ENCODE measurements at places on chromosomes 2 and 18. TPM values are rescaled to one million over a fixed set of nuclear protein-coding genes. Genes with fewer than 3 reads are reported as not detected.

DNA sequence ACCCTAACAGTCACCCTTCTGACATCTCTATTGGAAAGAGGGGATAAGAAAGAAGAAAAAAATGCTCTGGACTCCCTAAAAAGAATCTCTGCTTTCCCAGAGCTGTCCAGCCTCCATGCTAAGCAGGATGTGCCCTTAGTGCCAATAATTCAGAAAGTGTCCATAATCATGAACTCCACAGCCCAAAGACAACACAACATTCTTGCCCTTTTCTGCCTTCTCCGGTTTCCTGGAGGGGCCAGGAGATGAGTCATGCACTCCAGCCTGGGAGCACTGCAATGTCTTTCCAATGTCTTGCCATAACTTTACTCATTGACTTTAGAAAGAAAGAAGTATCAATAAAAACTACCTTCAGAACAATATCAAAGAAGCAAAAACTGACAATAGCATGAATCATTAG, 44.0 kb downstream of the KLF7 start:
- no peak for DNase-seq

- DNase-seq: peak; percentile 29
These were observed 67.8 kb upstream of the EPAS1 start for GRCh38 chr2:46229134-46230063.

DNA sequence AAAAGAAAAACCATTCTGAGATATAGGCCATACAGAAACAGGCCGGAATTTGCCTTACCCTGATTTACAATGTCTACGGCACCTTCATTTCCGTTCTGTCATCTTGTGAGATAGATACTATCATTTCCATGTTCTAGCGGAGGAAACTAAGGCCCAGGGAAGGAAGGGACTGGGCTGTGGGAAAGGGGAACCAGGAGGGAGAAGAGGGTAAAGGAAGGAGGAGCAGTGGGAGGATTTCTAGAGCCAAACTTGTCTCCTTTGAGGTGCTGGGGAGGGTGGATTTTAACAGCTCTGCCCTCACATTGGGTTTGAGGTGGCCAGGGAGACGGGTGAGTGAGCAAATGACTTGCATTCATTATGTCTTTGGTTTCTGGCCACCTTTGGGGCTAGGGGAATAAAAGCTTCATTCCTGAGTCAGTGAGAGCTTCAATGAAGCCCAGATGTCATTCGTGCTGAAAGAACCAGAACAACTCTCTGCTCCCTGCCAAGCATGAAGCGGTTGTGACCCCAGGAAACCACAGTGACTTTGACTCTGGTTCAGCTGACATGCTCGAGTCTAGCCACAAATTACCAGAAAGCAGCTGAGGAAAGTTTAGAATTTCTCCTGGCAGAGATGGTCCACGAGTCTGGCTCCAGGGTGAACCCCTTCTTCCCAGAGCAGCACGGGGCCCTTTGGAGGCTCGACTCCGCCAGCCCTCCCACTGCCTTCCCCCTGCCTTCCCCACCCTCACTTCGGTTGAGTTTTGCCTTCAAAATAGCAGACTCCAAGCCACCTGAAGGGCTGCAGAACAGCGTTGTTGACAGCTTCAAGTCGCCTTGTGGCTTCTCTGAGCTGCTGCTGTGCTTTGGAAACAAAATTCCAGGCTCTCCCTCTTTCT, 3.8 kb downstream of the ACTG2 start:
- peak; percentile 64 for DNase-seq

ZNF513 gene
- 15.4 TPM for total RNA-seq

CDC42EP3 gene
- 39.8 TPM for total RNA-seq

GRCh38 chr2:196750291-196750923, 49.1 kb downstream of the GTF3C3 start:
- DNase-seq: no peak

- DNase-seq: no peak
These were observed 73.7 kb upstream of the LAPTM4A start for GRCh38 chr2:20125164-20125563.

MMADHC gene
- total RNA-seq: 92.8 TPM

DNA sequence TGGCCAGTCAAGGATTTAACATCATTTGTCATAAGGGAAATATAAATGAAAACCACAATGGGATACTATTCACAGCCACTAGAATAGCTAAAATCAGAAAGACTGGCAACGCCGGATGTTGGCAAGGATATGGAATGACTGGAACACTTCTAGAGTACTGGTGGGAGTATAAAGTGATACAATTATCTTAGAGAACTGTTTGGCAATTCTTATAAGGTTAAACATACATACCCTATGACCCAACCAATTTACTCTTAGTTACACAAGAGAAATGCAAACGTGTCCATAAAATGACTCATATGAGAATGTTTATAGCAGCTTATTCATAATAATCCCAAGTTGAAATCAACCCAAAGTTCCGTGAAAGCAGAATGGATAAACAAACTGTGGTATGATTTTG, 35.1 kb downstream of the MAPK4 start:
- no peak for DNase-seq

DNA sequence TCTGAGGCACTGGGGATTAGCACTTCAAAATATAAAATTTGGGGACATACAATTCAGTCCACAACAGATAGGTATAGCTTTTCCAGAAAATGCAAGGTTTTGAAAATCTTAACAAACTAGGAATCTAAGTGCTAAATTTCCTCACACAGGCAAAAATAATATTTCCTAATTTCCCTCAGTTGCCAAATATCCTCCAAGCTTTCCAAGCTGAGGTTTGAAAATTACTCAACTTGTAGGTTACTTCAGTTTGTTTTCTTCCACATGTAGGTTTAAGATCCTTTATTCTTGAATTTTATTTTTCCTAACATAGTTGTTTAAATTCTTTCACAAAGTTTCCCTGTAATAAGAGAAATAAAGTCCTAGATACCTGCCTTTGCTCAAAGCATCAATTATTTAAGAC, 192.9 kb upstream of the NRXN1 start:
- no peak for DNase-seq

GRCh38 chr2:224363281-224363680, 38.6 kb downstream of the FAM124B start:
- no peak for DNase-seq
